Effector CD8-positive, alpha-beta T cell (primary cell): ENCODE measurements at places on chromosomes 11 and 22.

- no peak for DNase-seq
Observed at GRCh38 chr11:71373791-71374454, 74.3 kb downstream of the DHCR7 start.

- DNase-seq = no peak
Observed at GRCh38 chr11:30868626-30869081, 282.5 kb upstream of the MPPED2 start.

DNA sequence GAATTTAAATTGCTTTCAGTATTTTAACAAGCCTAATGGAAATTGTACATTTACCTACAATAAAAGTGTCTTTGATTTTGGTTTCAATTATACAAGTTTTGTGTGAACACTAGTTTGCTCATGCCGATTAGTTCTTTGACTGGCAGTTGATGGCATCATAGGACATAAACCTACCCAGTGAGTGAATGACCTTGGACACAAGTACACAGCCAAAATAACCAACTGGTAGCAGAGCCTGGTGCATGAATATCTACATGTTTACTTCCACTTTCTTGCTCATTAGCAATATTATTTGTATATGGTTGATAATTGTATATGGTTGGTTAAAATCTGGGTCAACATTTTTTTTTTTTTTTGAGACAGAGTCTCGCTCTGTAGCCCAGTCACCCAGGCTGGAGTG, 37.8 kb downstream of the STIM1 start:
- no peak for DNase-seq

- no peak for DNase-seq
Observed at GRCh38 chr11:66864172-66864901, 7.5 kb downstream of the LRFN4 start.

GRCh38 chr22:47802421-47802820, 1040.0 kb downstream of the TBC1D22A start:
- no peak for DNase-seq

GRCh38 chr11:123375832-123376231, 54.2 kb upstream of the GRAMD1B start:
- DNase-seq = no peak

DNA sequence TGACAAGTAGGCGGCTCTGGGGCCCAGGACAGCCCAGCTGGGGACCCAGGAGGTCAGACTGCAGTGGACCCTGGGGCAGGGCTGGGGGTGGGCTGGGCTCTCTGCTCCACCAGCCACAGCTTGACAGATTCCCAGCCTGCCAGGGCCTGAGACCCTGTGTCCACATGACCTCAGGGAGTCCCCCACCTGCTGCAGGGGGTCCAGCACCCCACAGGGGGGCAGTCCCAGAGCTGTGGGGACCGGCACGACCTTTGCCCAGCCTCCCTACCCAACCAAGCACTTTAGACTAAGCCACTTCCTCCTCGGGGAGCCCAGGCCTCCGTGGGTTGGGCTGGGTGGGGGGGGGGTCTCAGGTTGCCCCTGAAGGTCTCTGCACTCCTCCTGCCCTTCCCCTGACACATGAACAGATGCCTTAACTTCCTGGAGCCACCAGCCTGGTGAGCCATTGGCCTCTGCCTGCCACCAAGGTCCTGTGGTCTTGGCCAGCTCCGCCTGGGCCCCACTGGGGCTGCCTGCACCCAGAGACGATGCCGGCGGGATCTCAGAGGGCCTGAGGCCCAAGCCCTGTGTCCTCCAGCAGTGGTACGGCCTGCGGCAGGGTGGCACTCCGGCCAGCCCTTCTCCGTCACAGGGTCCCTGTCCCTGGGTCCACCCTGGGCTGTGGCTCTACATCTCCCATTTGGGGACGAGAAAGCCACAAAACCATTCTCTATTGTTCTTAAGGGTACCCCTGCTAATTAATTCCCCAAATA, 3.4 kb downstream of the CCDC188 start:
- DNase-seq = no peak

GRCh38 chr11:69008737-69009440, 4.2 kb downstream of the MRGPRF start:
- DNase-seq = no peak

- peak; percentile 37 for DNase-seq
Observed at GRCh38 chr11:118304568-118305248, at the start of gene CD3E. CD3E (plus strand) TSS chr11:118304730; CDS start chr11:118304953, 223 bp downstream.

DNA sequence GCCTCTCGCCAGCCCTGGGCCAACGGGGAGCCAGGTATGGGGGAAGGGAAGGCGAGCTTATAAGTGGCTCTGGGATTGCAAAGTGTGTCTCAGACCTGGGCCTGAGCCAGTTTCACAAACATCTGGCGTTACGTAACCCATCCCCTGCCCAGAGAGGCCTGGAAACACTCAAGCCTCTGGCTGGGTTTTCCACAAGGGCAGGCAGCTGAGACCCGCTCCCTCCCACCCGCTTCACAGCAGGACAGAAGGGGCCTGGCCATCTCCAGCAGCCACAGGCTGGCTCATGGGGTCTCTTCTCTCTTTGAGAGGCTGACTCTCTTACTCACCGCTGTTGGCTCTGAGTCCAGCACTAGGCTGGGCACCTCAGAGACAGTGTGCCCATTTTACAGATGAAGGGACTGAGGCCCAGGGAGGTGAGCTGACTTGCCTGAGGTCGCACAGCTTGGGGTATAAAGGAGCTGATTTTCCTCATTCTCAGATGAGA, 44.5 kb downstream of the TRIOBP start:
- no peak for DNase-seq

- DNase-seq = no peak
Observed at GRCh38 chr22:30422481-30423300, 2.9 kb upstream of the MTFP1 start.
